ENCODE measurements at places on chromosomes 1 and 21.

DNA sequence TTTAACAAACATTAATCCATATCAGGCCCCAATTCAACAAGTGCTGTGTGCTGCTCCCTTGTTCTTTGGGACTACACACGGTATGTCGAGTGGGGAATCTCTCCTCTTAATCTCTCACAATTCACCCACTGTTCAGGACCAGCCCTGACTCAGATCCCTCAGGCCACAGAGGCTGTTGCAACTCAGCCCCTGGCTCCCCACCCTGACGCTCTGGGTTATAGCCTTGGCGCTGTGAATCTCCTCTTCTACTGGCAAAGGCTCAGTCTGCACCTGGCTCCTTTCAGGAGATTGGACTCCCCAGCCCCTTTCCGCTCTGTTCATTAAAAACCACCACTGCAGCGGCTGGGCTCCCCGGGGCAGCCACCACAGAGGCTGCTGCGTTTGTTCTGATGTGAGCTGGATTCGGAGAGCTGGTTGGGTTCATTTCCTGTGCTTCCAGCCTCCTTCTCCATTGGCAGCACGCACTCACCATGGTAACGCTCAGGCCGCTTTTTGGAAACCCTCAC, 13.0 kb downstream of the CAPN8 start:
- DNase-seq = no peak

- no peak for DNase-seq
These were observed 94.4 kb downstream of the SH3GLB1 start for GRCh38 chr1:86798608-86799291.

GRCh38 chr1:212696721-212697331, 2.8 kb downstream of the BATF3 start:
- no peak for DNase-seq

GRCh38 chr1:55155522-55155921, 59.6 kb downstream of the USP24 start:
- DNase-seq = peak; percentile 65

GRCh38 chr1:72037745-72038343, 244.5 kb downstream of the NEGR1 start:
- DNase-seq = peak; percentile 80

- DNase-seq = no peak
These were observed 191.8 kb downstream of the ZNF326 start for GRCh38 chr1:90186506-90187322.

DNA sequence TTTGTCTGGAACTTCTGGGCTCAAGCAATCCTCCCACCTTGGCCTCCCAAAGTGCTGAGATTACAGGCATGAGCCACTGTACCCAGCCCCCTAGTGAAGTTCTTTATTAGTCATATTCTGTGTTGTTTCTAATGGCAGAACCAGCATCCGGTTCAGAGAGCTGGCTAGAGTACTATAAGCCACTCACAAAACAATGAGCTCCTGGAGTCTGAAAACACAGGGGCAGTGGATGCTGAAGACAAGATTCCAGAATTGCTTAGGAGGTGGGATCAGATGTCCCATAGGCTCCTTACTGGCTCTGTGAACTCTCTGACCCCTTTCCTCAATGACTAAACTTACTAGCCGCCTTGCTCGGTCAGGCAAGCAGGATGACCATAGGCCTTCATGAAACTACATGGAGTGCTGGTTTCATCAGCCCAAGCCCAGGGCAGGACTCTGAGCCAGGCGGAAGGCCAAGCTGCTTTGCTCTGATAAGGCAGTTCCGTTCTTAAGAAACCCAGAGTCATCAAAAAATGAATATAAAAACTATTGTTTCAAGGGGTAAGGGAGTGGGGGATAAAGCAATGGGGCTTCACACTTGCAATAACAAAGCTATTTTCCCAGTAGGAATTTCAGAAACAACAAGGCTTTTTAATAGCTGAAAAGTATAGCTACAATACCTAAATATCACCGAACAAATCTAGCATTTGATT, 8.1 kb downstream of the MTHFR start:
- DNase-seq = peak; percentile 94

DNA sequence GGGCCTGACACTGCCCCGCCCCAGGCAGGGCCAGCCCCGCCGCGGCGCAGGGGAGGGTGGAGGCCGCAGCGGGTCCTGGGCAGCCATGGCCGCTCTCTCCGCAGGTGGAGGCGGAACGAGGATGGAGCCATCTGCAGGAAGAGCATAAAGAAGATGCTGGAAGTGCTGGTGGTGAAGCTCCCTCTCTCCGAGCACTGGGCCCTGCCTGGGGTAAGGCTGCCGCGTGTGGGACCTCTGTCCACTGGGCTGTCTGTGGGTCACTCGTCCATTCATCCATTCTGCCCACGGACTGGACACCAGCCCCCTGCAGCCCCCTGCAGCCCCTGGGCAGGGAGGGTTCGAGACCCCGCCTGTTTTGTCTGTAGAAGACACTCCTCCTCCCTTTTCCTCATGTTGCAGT, 18.4 kb upstream of the LRRC3 start:
- no peak for DNase-seq

- no peak for DNase-seq
These were observed 192.8 kb downstream of the PDE4B start for GRCh38 chr1:65985393-65986066.

GRCh38 chr1:15733218-15733725, 2.8 kb upstream of the SLC25A34 start:
- DNase-seq = no peak

DNA sequence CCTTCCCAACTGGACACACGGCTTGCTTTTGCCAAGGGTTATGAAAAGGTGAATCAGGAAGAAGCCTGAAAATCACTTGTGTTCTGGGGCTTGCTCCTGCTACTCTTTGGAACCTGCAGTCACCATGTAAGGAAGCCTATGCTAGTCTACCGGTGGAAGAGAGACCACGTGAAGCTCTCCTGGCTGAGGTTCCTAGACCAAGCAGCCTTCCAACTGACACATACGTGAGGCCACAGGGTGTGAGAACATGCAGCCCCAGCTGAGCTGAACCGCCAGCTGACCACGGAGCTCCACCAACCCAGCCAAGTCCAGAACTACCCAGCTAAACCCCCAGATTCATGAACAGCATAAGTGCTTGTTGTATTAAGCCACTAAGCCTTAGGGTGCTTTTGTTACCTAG, 72.8 kb upstream of the KRTAP19-8 start:
- no peak for DNase-seq

- DNase-seq = peak; percentile 90
These were observed 25.5 kb upstream of the MTMR11 start for GRCh38 chr1:149962039-149962647.

GRCh38 chr21:42220138-42220701, 1.3 kb downstream of the ABCG1 start:
- DNase-seq = peak; percentile 72
